ENCODE measurements at places on chromosomes 2 and 18.

GRCh38 chr2:231732604-231733003, 24.3 kb downstream of the PTMA start:
- no peak overlapping the region for H3K4me3 ChIP-seq
- H3K27me3 ChIP-seq = no peaks in the 10 kb centered on the region
- no peak overlapping the region for H3K27ac ChIP-seq
- no peak for DNase-seq
- no peaks in the 10 kb centered on the region for H3K4me1 ChIP-seq

DNA sequence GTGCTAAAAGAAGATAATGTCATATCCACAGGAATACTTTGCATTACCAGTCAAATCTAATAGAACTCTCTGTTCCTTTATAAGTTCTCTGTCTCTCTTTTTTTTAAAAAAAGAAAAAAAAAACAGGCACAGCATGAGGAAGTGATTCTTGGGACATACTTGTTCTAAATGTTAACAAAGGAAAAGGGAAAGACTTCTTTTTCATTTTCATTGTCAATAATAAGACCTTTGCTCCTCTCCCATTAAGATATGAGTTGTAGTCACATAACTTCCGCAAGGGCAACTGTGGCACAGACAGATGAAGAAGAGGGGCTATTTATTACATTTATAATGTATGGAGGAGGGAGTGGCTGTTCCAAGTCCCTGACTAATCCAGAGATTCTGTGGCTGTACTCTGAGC, 4.7 kb downstream of the CD302 start:
- DNase-seq = no peak
- no peaks in the 10 kb centered on the region for H3K36me3 ChIP-seq
- H3K27ac ChIP-seq = no peak overlapping the region

- H3K4me1 ChIP-seq = no peaks in the 10 kb centered on the region
- no peak for DNase-seq
- no peak overlapping the region for H3K4me3 ChIP-seq
- H3K27me3 ChIP-seq = no peaks in the 10 kb centered on the region
Observed at GRCh38 chr18:74623047-74623816, 25.6 kb downstream of the ZNF407 start.

DNA sequence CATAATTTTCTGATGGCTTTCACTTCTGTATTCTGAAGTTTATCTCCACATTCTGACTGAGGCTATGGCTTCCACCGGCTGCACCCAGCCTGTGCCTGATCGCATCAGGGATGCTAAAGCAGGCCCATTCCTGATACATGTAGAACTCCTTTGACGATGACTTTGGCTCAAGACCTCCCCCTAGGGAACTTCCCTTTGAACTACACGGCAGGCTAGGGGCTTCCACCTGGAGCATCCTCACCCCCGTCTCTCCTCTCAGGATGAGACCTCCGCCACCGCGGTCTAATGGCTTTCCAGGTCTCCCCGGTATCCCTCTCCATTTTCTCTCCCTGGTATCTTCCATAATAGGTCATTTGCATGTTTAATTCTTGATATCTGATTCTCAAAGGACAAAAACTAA, 214.9 kb upstream of the CHST9 start:
- H3K4me1 ChIP-seq = no peaks in the 10 kb centered on the region
- DNase-seq = no peak
- H3K36me3 ChIP-seq = no peaks in the 10 kb centered on the region
- H3K4me3 ChIP-seq = no peak overlapping the region
- H3K27ac ChIP-seq = no peak overlapping the region

GRCh38 chr2:194380011-194380410, 1277.0 kb upstream of the SLC39A10 start:
- H3K27ac ChIP-seq = no peak overlapping the region
- H3K27me3 ChIP-seq = no peaks in the 10 kb centered on the region
- H3K4me3 ChIP-seq = no peak overlapping the region
- DNase-seq = no peak

DNA sequence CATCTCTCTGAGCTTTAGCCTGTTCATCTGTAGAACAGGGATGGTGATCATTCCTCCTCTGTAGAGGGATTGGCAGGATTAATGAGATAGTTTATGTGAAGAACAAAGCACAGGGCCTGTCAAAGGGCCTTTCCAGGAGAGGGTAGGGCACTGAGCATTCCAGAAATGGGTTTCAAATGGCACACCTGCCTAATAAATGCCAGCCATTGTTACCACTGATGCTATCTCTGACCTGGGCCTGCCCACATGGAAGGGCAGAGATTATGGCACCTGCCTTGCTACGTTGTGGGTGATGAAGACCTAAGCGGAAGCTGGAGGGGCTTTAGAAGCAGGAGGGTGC, 31.0 kb upstream of the GMPPA start:
- H3K4me1 ChIP-seq = peaks cover 21% of the 10 kb centered on the region
- H3K4me3 ChIP-seq = no peak overlapping the region

GRCh38 chr2:27518782-27519113, 22.1 kb downstream of the GCKR start:
- no peaks in the 10 kb centered on the region for H3K4me1 ChIP-seq
- H3K4me3 ChIP-seq = no peak overlapping the region
- H3K27me3 ChIP-seq = no peaks in the 10 kb centered on the region
- no peaks in the 10 kb centered on the region for H3K36me3 ChIP-seq
- H3K27ac ChIP-seq = no peak overlapping the region
- DNase-seq = no peak

- H3K4me1 ChIP-seq = no peaks in the 10 kb centered on the region
- no peaks in the 10 kb centered on the region for H3K36me3 ChIP-seq
- no peak overlapping the region for H3K4me3 ChIP-seq
- no peak for DNase-seq
Observed at GRCh38 chr18:79554321-79554720, 125.3 kb upstream of the CTDP1 start.

GRCh38 chr18:56977309-56977708, 169.6 kb upstream of the BOD1L2 start:
- H3K4me3 ChIP-seq = no peak overlapping the region
- no peak overlapping the region for H3K27ac ChIP-seq
- H3K36me3 ChIP-seq = no peaks in the 10 kb centered on the region
- no peak for DNase-seq
- H3K4me1 ChIP-seq = no peaks in the 10 kb centered on the region

GRCh38 chr2:36389091-36389564, 33.5 kb downstream of the CRIM1 start:
- peak; percentile 58 for DNase-seq
- no peak overlapping the region for H3K4me3 ChIP-seq
- peaks cover 5% of the 10 kb centered on the region for H3K4me1 ChIP-seq
- no peaks in the 10 kb centered on the region for H3K36me3 ChIP-seq
- H3K27ac ChIP-seq = no peak overlapping the region

DNA sequence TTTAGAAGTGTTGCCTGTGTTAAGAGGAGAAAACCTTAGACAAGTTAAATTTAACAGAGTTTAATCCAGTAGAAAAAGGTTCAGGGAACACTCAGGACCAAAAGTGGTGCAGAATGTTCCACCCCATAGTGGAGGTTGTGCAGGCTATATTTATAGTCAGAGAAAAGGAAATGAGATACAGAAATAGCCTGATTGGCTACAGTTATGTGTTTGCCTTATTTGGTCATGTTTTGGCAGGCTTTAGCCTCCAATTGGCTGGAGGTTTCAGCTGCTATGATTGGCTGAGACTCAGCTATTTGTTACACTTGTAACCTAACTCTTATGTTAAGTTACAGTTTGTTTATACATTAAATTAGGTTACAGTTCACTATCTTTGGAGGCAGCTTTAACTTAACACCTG, 4.2 kb downstream of the STAMBP start:
- H3K27me3 ChIP-seq = no peaks in the 10 kb centered on the region
- H3K27ac ChIP-seq = no peak overlapping the region
- H3K4me3 ChIP-seq = no peak overlapping the region
- H3K36me3 ChIP-seq = peaks cover 13% of the 10 kb centered on the region
- peak; percentile 6 for DNase-seq

GRCh38 chr2:36964496-36965058, 1.8 kb downstream of the STRN start:
- no peaks in the 10 kb centered on the region for H3K27me3 ChIP-seq
- peaks cover 14% of the 10 kb centered on the region for H3K4me1 ChIP-seq
- peak overlapping the region; percentile 70 for H3K4me3 ChIP-seq
- no peak for DNase-seq
- H3K27ac ChIP-seq = peak overlapping the region; percentile 89

DNA sequence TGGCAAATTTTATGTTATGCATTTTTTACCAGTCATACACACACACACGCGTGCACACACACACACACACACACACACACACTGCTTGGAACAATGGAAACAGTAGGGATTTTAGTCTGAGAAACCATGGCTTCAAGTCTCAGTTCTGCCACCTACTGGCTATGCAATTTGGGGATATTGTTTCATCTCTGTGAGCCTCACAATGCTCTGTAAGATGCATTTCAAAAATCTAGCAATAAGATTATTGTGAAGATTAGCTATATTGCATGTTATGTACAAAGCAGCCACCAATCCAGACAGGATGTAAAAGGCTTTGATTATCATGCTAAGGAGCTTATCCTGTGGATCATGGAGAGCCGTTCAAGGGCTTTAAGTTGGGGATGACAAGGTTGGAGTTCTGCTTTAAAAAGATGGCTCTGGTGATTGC, 401.4 kb downstream of the NBAS start:
- peaks cover 14% of the 10 kb centered on the region for H3K4me1 ChIP-seq
- peak; percentile 64 for DNase-seq
- no peaks in the 10 kb centered on the region for H3K36me3 ChIP-seq
- no peaks in the 10 kb centered on the region for H3K27me3 ChIP-seq

GRCh38 chr2:15893689-15894480, 46.5 kb upstream of the MYCN start:
- H3K27me3 ChIP-seq = no peaks in the 10 kb centered on the region
- no peaks in the 10 kb centered on the region for H3K36me3 ChIP-seq

DNA sequence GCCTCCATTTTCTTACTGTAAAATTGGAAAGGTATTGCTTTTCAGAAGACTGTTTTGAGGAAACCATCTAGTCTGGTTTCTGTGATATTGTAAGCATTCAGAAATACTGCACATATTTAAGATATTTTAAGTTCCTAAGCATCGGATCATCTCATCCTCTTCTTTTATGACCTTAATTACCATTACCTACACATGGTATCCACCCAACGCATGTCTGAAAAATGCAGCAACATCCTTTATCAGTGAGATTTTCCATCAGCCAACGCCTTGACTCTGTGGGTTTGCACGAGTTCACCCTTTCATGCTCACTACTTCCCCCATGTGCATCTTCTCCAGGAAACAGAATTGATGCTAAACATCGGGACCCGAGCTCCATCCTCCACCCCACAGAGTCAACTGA, 84.3 kb downstream of the COL4A4 start:
- DNase-seq = no peak
- no peaks in the 10 kb centered on the region for H3K4me1 ChIP-seq
- H3K36me3 ChIP-seq = no peaks in the 10 kb centered on the region
- no peak overlapping the region for H3K4me3 ChIP-seq
- no peaks in the 10 kb centered on the region for H3K27me3 ChIP-seq
- no peak overlapping the region for H3K27ac ChIP-seq

DNA sequence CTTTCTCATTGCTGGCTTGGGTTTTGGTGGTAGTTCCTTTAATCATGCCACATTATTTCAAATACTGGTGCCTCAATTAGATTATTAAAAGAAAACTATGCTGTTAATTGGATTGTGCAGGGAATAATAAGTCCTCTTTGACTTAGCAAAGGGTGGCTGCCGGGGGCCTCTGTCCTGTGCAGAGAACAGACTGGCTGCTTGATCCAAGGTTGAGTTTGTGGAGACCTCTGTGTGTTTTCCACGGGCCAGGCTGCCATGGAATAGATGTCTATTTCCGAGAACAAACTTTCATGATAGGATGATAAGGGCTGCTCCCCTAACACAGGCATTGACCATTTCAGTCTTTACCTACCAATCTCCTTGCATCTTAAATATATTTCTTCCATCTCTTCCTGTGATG, 30.4 kb upstream of the OTOS start:
- no peak overlapping the region for H3K27ac ChIP-seq
- no peak overlapping the region for H3K4me3 ChIP-seq
- no peaks in the 10 kb centered on the region for H3K27me3 ChIP-seq
- no peak for DNase-seq

- no peak overlapping the region for H3K4me3 ChIP-seq
- no peaks in the 10 kb centered on the region for H3K27me3 ChIP-seq
- no peak for DNase-seq
- H3K27ac ChIP-seq = no peak overlapping the region
Observed at GRCh38 chr2:203989521-203989920, 53.0 kb downstream of the ICOS start.

Data from cardiac muscle cell (in vitro differentiated cells and primary cell).